ENCODE measurements at places on chromosomes 1 and 21.

- peak; percentile 3 for DNase-seq
These were observed 47.5 kb downstream of the ROR1 start for GRCh38 chr1:63821091-63822005.

DNA sequence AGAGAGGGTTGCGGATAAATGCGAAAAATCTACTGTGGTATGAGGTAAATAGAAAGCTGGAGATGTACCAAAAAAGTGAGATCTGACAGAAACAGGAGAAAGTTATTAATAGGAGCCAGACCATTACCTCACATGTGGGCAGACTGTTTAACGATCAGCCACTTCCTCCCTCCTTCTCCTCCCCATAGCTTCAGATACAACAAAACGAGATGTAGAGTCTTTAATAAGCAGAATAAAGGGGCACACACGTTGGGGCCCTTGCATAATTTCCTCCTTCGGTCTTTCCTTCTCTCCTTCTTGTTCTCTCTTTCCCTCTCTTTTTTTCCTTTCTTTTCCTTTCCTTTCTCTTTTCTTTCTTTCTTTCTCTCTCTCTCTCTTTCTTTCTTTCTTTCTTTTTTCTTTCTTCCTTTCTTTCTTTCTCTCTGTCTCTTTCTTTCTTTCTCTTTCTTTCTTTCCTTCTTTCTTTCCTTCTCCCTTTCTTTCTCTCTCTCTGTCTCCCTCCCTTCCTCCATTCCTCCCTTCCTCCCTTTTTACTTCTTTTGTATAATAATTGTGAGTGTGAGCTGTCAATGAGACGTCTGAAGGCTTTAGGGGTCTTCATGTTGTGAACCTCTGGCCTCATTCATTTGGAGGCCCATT is 242.1 kb downstream of the GRIK1 start:
- peak; percentile 78 for DNase-seq

DNA sequence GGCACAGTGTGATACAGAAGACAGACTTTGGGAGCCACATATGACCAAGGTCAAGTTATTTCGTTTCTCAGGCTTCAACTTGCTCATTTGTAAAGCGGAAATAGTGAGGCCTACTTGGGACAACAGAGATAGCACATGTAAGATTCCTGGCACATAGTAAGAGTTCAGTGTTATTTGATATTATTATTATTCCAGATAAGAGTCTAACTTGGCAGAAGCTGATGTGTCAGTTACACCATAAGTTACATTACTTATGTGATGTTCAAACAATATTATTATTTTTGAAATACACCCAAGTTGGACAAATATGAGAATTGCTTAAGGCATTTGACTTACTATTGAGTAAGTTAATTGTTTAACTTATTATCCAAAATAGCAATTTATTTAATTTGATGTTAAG is 10.2 kb upstream of the CYP4X1 start:
- DNase-seq: no peak

GRCh38 chr1:240946926-240947325 is 335.0 kb upstream of the GREM2 start:
- peak; percentile 38 for DNase-seq

DNA sequence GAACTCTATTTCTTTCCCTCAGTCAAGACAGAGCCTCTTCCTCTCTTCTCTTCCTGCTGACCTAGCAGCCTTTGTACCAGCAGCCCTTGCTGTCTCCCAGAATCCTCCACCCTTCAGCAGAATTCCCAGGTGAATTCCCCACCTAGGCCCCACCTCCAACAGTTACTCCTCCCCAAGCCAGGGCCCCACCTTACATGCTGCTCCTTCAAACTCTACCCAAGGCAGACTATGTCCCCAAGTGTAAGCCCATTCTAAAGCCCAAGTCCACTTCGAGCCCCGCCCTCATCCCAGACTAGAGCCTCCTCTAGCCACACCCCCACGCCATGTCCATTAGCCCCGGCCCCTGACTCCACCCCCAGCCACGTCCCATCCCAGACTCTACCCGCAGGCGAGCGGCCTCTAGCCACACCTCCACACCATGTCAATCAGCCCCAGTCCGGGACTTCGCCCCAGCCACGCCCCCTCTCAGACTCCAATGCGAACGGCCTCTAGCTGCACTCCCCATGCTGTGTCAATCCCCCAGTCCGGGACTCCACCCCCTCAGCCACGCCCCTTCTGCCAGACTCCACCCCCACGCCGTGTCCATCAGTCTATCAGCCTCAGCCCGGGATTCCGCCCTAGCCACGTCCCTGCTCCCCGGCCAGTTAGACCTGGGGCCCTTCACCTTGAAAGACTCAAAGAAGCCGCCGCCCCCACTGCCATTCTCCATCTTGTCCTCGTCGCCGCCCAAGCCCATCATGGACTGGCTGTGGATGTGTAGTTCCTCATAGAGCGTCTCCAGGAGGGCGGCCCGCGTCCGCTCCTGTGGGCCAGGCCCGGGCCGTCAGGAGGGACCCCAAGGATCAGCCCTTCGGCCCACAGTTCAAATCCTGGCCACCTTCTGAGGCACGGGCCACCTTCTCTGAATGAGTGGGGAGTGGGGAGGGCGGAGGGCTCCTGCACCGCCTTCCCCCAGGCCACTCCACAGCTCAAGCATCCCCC is 61.3 kb downstream of the RAP1GAP start:
- peak; percentile 65 for DNase-seq
